ENCODE measurements at places on chromosomes 2 and 18.

GRCh38 chr2:39778233-39778632 lies 825 bp downstream of the THUMPD2 start:
- DNase-seq = no peak

DNA sequence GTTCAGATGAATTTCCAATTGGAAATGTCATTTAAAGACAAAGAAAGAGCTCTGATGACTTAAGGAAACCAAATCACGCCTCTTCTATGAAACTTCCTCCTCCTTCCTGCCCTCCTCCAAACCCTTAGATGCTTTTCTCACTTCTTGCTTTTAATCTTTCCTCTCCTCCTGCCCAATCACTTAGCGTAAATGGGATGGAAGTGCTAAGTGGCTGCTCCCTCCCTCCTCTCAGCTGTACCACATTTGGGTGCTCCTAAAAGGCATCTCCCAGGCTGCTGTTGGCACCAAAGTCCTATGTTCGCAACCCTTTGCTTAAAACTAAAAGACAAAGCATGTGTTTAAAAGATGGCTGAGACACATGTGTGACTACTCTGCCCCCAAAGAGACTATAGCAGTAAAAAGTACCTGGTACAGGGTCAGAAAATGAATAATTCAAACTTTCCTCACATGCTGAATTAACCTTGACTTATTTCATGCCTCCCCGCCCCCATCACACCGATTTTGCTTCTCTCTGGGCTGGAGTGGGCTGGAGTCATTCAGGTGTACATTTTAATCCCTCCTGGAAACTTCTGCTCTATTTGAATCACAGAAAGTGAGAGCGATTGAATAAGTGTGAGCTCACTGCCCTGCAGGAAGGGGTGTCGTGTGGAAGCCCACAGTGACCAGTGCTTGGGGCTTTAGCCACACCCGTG lies 59.2 kb upstream of the KLF7 start:
- DNase-seq = no peak

DNA sequence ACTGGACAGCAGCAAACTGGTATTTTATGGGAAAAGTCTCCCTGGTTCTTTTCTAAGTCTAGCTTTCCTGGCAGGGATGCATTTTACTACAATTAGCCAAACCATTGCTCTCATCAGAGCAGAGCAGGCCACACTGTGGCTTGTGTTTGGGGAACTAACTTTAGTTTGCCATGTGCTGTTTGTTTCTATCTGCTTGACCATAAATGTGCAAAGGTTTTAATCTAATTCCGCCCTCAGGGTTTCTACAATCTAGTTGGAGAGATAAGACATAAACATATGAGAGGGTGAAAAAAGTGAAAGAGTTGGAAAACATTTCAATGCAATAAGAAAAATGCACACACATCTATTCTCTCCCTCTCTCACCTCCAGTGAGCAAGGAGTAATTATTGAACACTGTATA lies 86.9 kb upstream of the MAPK4 start:
- no peak for DNase-seq

GRCh38 chr2:19899985-19900930 lies 1.5 kb downstream of the TTC32 start:
- DNase-seq = peak; percentile 48

- DNase-seq = no peak
These were observed 677.0 kb upstream of the FANCL start for GRCh38 chr2:58918141-58918540.

- no peak for DNase-seq
These were observed 28.7 kb upstream of the FRZB start for GRCh38 chr2:182895169-182895568.

Data from NCI-H2029 treated with DMSO at 0.1 percent for 48 hours (cell line).